ENCODE measurements at places on chromosomes 6 and 20.

DNA sequence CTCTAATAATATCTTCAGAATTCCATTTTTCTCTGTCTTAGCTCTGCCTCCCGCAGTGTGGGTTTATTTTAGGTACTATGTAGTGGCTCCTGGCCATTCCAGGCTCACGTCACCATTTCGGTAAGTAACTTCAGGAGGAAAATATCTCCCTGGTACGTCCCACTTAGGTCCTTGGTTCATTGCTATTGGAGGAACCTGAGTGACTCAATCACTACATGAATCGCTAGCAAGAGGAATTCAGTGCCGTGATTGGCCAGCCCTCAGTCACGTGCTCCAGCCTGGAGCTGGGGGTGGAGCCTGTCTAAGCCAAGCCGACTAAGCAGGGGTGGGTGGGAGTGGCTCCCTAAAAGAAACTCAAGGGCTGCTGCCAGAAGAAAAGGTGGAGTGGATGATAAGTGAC is 67.3 kb upstream of the E2F3 start:
- DNase-seq = no peak

GRCh38 chr6:16367571-16367970 is 129.2 kb downstream of the GMPR start:
- DNase-seq = no peak

DNA sequence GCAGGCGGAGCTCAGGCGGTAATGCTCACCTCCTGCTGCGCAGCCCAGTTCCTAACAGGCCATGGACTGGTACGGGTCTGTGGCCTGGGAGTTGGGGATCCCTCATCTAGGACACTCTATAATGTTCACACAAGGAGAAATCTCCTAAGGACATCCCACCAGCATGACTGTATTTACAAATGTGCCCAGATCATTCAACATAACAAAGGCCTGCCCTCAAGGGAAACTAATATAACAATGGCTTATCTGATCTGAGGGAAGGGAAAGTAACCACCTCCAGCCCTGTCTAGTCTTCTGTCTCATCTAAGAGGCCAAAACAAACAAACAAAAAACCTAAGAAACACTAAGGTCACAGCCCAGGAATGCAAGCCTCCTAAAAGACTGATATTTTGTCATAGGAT is 232.8 kb downstream of the RNGTT start:
- DNase-seq = no peak

- no peak for DNase-seq
Observed at GRCh38 chr20:50199703-50200102, 9.1 kb downstream of the CEBPB start.

- no peak for DNase-seq
Observed at GRCh38 chr6:12350644-12351170, 60.5 kb downstream of the EDN1 start.

- DNase-seq = no peak
Observed at GRCh38 chr6:16438718-16439591, 200.6 kb downstream of the GMPR start.

GRCh38 chr6:95578106-95578410 is 723 bp downstream of the MANEA start:
- DNase-seq = peak; percentile 6

DNA sequence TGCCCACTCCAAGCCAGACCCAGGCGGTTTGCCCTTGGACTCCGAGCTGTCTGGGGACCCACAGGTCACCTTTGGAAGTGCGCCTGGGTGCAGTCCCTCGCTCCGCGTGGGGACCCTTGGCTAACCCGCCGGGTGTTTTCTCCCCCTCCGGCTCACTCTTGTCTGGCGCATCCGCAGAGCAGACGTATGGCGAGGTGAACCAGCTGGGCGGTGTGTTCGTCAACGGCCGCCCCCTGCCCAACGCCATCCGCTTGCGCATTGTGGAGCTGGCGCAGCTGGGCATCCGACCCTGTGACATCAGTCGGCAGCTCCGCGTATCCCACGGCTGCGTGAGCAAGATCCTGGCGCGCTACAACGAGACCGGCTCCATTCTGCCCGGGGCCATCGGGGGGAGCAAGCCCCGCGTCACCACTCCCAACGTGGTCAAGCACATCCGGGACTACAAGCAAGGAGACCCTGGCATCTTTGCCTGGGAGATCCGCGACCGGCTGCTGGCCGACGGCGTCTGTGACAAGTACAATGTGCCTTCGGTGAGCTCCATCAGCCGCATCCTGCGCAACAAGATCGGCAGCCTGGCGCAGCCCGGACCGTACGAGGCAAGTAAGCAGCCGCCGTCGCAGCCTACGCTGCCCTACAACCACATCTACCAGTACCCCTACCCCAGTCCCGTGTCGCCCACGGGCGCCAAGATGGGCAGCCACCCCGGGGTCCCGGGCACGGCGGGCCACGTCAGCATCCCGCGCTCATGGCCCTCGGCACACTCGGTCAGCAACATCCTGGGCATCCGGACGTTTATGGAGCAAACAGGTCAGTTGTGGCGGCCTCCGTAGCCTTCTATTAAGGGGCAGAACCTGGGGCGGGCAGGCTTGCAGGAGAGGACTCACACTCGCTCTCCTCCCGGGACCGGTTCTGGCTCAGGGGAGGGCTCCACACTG is 1.1 kb downstream of the PAX1 start:
- DNase-seq = no peak

GRCh38 chr6:31730631-31731086 is 1.6 kb upstream of the DDAH2 start:
- no peak for DNase-seq

GRCh38 chr6:128889870-128890269 is 6.9 kb downstream of the LAMA2 start:
- DNase-seq = no peak
